ENCODE measurements at places on chromosomes 2 and 18.

DNA sequence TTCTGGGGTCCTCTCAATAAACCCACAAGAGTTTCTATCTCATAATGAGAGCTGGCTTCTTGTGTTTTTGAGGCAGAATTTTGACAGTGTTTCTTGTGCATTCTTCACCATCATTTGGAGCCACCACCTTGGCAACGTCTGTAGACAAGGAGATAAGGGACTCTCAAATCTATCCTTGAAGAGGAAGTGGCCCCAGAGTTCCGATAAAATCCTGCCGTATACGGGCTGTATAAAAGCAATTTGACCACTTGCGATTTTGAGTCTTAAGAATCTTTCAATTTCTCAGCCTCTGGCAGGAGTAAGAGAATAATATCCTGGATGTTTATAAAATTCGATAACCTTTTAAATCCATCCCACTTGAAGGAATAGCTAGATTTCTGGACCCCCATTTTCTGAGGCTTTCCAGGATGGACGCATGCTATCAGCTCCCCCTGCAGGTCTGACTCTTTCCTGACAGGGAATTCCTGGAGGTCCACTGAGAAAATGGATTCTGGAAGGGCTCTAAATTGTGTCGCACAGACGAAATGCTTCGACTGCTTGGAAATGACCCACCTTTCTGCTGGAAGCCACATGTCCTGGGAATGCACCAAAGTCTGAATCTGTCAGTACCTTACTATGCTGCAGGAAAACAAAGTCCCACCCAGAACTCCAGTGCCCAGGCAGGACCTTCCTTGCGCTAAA, 54.1 kb downstream of the E2F6 start:
- DNase-seq: peak; percentile 65

DNA sequence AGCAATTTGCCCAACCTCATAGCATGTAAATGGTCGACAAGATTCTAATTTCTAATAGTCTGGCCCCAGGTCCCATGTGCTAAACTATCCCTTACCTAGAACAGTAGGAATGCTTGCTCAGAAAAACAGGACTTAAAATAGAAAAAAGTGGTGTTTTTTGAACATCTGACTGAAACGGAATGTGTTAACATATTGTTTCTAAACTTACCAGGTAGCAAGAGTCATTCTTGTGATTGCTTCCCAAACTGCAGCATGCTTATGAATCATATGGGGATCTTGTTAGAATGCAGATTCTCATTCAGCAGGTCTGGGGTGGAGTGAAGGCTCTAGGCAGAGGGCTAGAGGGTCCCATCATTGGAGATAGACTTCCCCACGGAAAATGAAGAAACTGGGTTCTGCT, 5.8 kb upstream of the SLC20A1 start:
- DNase-seq: no peak

DNA sequence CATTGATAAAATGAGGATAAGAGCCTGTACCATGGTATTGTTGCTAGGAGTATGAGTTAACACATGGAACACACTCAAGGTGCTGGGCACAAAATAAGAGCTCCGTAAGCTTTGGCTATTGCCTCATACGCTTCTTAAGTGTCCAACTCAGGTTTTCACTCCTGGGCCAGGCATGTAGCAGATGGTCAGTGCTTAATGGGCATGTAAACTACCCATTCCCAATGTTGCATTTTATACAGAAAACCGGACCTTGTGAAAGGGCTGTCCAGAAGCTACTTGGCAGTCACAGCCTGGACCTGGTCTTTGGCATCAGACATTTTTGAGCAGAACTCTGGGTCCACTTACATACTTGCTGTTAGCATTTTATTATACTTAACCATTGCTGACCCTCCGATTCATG, 26.9 kb downstream of the MGAT5 start:
- no peak for DNase-seq

DNA sequence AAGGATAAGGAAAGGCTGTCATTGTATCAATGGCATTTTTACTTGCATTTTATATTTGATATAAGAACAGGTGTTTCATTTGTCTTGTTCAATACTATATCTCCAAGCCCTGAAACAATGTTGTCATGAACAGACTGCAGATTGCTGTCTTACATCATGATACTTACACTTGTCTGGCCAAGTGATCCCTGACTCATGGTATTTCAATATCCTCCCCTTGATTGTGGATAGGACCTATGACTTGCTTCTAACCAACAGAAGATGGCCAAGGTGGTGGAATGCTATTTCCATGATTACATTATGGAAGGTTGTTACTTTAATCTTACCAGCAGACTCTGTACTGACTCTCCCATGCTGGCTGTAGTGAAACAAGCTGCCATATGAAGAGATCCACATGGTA, 471.1 kb downstream of the CCDC85A start:
- DNase-seq: no peak

DNA sequence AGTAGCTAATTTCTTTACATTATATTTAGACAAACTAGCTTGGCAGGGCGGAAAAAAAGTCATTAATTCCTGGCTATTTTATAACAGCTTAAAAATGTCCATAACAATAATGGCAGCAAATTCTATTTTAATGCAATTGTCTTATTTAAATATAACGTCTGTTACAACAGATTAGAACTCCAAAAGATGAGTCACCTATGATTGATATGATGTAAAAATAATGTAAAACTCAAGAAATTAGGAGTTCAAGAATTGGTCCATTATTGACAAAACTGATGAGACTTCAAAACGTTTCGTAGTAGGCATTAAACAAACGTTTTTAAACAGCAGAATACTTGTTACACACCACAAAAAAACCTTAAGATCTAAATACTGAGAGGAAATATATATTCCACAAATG, 2.7 kb downstream of the XPO1 start:
- DNase-seq: no peak

GRCh38 chr18:76357585-76358260, 137.3 kb downstream of the ZNF516 start:
- DNase-seq: no peak

DNA sequence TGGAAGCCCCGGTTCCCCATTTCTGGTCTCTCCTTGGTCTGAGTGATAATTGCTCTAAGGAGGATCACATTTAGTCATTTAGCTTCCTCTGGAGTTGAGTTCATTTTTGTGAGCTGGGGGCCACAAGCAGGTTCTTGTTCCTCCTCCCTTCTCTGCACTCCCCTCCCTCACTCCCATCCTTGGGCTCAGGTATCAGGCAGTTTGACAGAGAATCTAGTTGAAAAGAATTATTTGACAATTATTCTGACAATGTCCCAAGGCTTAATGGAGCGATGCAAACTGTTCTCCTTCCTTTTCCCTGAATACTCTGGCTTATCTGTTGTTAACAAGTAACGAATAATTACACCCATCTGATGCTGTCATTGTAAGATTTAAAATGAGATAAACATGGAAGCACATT, 61.5 kb downstream of the SERPINB8 start:
- no peak for DNase-seq

GRCh38 chr2:160493227-160494028, at the start of gene RBMS1:
TSS of gene RBMS1 (minus strand) at chr2:160493807. CDS start at chr2:160493363, 444 bp downstream.
- peak; percentile 89 for DNase-seq

- DNase-seq: no peak
These were observed 13.4 kb downstream of the CNOT9 start for GRCh38 chr2:218582076-218582475.

DNA sequence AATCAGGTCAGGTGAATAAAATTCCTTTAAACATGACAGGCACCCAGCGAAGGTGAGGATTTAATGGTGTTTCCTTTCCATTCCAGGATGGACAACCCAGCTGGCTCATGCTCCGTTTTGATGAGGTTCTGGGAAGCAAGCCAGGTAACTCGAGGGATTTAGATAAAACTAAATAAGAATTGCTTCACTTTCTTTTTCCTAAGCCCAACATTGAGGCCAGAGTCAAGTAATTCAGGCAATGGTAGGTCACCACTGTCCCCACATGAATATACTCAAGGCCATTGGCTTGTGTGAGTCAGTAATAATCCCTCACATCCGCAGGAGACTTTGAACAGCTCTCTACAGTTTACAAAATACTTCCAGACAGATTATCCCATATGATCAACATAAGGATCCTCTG, 16.2 kb upstream of the LRATD1 start:
- no peak for DNase-seq

DNA sequence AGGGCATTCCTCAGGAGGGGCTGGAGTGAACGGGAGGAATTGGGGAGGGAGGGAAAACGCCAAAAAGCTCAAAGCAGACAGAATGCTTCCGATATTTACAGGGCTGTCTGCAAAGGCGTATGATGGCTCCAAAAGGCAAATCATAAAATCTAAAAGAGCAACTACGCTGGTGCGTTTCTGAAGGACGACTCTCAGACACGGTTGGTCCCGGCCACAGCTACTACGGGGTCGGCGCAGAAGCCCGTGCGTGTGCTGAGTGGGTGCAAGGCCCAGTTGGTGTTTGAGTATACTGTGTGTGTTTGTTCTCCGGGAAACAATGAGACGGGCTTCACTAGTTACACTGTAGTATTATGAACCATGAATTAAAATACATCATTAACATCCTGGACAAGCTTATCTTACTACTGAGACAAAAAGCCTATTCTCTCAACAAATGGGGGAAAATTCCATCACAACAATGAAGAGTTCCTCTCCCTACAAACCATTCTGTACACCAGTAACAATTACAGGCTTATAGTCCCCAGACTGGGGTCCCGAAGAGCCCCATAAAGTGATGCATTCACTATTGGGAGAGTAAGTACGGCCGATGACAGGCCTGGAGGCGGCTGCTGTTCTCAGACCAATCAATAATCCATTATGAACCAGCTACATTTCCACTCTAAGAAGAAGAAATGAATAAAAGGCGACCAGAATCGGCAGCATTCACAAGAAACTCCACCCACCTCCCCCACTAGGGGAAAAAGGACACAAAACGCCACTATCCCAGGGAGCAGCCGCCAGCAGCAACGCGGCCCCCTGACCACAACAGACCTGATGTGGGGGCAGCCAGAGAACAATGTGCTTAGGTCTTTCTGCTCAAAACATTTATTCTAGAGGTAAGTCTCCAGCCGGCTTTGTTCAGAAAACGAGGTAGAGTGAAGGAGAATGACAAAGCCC, 43.4 kb downstream of the ZNF516 start:
- peak; percentile 41 for DNase-seq

DNA sequence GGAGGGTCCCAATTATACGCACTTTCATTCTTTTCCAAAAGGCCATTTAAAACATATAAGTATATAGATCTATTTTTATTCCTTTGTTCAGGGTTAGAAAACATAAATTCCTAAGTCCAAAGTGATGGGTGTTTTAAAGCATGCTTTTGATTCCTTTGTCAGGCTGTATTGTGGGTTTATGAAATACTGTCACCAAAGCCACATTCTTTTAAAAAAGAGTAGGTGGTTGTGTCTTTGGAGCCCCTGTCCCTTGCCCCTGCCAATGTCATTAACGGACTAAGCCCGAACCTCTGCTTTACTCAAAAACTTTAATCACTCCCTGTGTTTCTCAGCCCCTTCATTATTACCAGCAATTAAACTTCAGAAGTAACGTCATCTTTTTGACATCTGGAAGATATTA, 104.9 kb upstream of the APCDD1 start:
- DNase-seq: no peak

Data from right hindlimb (tissue), 1 donor.